ENCODE measurements at places on chromosomes 2 and 18. TPM values are rescaled to one million over a fixed set of nuclear protein-coding genes. Genes with fewer than 3 reads are reported as not detected.

The CHRNG gene
- not detected for total RNA-seq

The OR6B2 gene
- total RNA-seq: not detected

The STAT4 gene
- 0.32 TPM for total RNA-seq

The MDH1B gene
- 4.7 TPM for total RNA-seq

The CYRIA gene
- total RNA-seq: 2.2 TPM

The AQP12B gene
- total RNA-seq: not detected

Data from cardiac muscle cell (in vitro differentiated cells and primary cell).